ENCODE measurements at places on chromosomes 4 and X. TPM values are rescaled to one million over a fixed set of nuclear protein-coding genes. Genes with fewer than 3 reads are reported as not detected.
A peak's percentile ranks its signal among the peaks of the same experiment; 100 is the strongest.

RTL5 gene
- 0.90 TPM for total RNA-seq

ATRX gene
- 9.4 TPM for total RNA-seq

MSX1 gene
- 2.6 TPM for total RNA-seq

TRAM1L1 gene
- total RNA-seq: 6.8 TPM

MID1 gene
- total RNA-seq: 12.5 TPM

SNCA gene
- 10.5 TPM for total RNA-seq

SLC38A5 gene
- total RNA-seq: not detected

ZFP42 gene
- not detected for total RNA-seq

SSX7 gene
- total RNA-seq: not detected

CC2D2A gene
- total RNA-seq: 8.4 TPM

SPATA4 gene
- not detected for total RNA-seq

- DNase-seq: no peak
Measured at GRCh38 chr4:107877361-107877760, 52.6 kb downstream of the SGMS2 start.

DNA sequence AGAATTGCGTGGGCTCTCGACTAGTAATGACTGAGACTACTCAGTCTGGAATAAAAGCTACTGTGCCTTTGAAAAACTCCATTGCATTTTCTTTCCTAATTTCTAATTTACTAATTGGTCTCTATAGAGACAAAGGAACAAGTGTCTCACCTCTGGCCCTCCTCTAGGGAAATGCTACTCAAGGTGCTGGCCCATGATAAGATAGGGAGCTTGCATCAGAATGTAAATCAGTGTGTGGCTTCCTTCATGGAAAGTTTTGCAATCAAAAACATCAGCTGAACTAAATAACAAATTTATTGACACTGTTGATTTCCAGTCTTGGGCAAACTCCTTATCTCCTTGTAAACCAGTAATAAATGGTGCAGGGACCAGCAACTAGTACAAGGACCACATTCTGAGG, 81.8 kb downstream of the SRPX start:
- no peak for DNase-seq

DNA sequence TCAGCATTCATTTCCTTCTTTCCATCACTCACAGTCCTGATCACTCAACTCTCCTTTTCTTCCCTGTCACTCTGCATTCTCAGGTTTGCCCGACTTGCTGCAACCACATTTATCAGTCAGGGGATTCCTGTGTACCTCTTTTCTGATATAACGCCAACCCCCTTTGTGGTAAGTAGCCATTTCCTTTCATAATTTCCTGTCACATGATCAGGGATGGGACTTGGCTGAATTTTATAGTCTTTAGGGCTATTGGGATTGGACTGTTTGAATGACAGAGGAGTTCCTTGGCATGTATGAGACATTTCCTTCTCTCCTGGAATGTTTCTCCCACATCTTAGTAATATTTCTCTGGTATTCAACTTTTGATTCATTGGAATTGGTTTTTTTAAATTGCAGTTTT, 11.0 kb downstream of the PGM2 start:
- DNase-seq: no peak

- no peak for DNase-seq
Measured at GRCh38 chr4:22859318-22859717, 166.6 kb downstream of the GBA3 start.

DNA sequence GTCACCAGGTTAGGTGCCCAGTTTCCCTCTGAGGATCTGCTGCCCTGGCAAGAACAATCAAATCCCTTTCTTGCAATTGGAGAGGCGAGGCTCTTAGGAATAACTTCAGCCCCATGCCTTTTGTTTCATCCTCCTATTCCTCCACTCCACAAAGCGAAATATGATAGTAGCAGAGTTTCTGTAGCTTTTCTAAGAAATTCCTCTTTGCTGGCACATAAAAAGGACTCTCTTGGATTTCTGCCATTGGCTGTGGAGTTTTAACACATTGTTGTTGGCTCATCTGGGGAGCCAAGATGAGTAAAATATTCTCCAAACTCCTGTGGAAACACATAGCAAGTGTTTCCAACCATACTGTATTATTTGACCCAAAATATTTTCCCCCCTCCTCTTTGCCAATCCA, 11.0 kb upstream of the ADGRG2 start:
- no peak for DNase-seq

GRCh38 chr4:89069481-89069880, 12.5 kb upstream of the FAM13A start:
- DNase-seq: no peak

DNA sequence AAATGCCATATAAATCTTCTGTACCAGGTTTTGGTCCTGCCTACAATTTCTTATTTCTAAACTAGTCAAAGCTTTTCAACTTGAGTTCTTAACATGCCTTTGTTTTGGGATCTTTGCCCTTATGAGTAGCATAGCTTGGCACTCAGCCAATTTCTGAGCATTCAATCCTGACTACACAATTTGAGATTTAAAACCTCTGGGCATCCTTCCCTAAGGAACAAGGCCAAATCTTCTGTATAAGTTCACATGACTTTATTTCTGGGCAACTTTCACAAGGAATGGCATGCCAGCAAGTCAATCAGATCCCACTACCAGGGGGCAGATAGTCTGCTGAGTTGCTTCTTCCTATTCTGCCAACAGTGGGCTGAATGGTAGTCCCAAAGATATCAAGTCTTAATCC, 254.2 kb downstream of the ADAMTS3 start:
- DNase-seq: no peak

DNA sequence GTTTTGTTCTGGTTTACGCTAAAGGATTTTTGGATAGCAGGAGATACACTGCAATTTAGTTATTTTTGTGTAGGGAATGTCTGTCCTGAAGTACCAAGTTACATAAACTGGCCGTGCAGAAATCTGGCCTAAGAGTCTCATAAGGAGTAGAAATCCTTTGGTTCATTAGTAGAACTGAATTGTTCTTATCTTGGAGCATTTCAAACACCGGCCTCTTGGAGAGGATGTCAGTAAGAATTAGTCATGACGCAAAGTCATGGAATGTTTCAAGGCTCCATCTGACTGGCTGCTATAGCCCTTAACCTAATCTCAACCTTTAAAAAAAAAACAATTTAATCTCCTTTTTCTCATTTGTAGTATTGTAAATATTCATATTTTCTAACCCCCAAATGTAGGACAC, 15.2 kb downstream of the PDLIM3 start:
- DNase-seq: no peak

- no peak for DNase-seq
Measured at GRCh38 chr4:165059386-165059785, 5.7 kb downstream of the TRIM75 start.

DNA sequence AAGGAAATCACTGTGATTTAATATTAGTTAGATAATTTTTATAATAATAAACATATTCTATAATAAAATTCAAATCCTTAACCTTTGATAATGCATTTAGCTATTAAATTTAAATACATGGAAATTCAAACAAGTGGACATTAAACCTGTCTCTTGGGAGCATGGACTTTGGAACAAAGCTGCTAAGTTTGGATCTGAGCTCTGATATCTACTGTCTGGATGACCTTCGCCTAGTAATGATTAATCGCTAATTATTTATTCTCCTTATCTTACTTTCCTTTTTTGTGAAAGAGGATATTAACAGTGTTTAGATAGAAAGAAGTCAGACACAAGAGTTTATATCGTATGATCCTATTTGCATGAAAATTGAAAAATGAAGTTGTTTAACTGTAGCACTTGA, 980.9 kb downstream of the FSTL5 start:
- no peak for DNase-seq

- no peak for DNase-seq
Measured at GRCh38 chr4:38002451-38003071, 42.4 kb downstream of the PTTG2 start.

- DNase-seq: no peak
Measured at GRCh38 chr4:85509882-85510631, 35.1 kb downstream of the ARHGAP24 start.

GRCh38 chr4:30924495-30924894, 204.3 kb downstream of the PCDH7 start:
- no peak for DNase-seq

GRCh38 chr4:34220601-34221000, 2023.7 kb downstream of the ARAP2 start:
- DNase-seq: no peak

GRCh38 chr4:48902266-48902665, 4.3 kb downstream of the OCIAD2 start:
- no peak for DNase-seq

- DNase-seq: peak; percentile 33
Measured at GRCh38 chrX:109890910-109891502, 111.9 kb upstream of the TMEM164 start.
